ENCODE measurements at places on chromosomes 5 and 9.

DNA sequence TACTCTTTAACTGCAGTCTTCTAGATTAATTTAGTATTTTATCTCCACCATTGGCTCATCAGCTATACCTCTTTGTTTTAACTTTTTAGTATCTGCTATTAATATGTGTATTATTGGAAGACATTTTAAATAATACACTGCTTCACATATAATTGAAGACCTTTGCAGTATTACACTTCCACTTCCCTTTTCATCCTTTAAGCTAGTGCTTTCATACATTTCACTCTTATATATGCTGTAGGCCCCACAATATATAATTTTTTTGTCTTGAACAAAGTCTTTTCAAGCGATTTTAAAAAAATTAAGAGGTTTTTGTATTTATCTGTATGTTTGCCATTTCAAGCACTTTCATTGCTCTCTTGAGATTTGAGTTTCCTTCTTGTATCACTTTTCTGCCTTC lies 8.6 kb upstream of the LPCAT1 start:
- DNase-seq: peak; percentile 12

DNA sequence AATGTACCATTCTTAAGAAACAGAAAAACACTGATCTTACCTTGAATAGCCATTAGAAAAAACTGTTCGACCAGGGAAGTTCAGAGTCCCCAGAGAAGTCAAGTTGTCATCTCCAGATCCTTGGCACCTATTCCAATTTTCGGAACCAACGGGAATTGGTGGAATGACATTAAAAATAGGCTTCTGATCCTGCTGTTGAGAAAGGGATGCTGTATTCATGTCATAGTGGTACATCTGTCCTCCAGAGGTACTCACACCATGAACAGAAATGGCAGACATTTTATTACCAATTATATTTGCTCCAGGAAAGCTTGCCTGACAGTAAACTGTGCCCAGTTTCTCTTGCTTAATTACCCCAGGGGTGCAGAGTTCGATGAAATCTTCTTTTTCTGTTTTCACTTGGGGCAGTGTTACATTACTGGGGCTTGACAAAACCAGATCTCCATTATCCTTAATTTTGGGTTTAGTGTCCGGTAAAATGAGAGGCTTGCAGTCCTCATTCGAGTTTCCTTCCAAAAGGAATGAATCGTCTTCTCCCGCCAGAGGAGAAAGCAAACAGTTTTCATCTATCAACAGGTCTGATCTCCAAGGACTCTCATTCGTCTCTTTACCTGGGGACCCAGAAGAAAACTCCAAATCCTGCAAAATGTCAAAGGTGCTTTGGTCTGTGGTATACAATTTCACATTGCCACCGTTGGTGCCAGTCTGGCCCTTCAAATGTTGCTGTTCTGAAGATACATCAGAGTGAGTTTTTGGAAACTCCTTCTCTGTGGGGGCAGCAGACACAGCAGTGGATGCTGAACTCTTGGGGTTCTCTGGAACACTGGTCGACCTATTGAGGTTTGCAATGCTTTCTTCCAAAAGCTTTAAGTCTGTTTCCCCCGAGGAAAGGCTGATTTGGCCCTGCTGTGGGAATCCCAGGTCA lies 3.6 kb downstream of the NR3C1 start:
- no peak for DNase-seq

GRCh38 chr5:74850789-74851425 lies 15.3 kb downstream of the FAM169A start:
- DNase-seq: no peak

GRCh38 chr5:167827766-167828165 lies 463.7 kb upstream of the WWC1 start:
- no peak for DNase-seq

- no peak for DNase-seq
Observed at GRCh38 chr5:28703651-28704260, 1665.4 kb upstream of the CDH9 start.

GRCh38 chr5:65647941-65648340 lies 23.1 kb downstream of the SHLD3 start:
- DNase-seq: no peak

GRCh38 chr9:118563677-118564076 lies 805.6 kb downstream of the BRINP1 start:
- DNase-seq: no peak

DNA sequence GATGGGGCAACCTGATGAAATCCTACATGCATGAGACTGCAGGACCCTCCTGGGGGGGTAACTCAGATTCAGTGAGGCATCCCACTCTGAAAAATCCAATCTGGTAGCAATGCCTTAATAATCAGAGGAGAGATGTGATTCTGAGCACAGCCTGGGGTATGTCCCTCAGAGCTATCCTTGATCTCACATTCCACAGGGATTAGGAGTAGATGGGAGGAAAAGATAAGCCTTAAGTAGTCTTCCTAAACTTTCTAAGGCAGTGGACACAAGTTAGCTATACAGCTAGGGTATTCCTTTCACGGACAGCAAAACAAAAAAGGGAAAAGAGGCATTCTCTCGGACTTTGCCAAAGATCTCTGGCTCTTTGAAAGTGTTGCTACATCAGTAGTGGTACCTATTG lies 3.9 kb upstream of the SPATA9 start:
- DNase-seq: no peak

Data from MV-4-11 (cell line).